ENCODE measurements at places on chromosomes 2 and 18.

DNA sequence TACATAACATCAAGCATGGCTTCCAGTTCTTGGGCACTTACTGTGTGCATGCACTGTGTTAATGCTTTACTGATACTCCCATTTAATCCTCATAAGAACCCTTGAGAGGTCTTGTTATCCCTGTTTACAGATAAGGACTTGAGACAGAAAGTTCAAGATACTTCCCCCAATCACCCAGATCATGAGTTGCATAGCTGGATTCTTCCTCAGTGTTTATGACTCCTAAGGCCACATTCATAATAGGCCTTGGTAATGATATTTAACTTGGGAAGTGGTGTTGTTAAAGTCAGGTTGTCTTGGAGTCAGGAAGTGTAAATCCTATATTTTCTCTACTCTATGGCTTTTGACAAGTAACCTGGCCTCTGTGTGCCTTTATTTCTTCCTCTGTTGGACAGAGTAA, 22.7 kb downstream of the NOSTRIN start:
- no peak for DNase-seq

DNA sequence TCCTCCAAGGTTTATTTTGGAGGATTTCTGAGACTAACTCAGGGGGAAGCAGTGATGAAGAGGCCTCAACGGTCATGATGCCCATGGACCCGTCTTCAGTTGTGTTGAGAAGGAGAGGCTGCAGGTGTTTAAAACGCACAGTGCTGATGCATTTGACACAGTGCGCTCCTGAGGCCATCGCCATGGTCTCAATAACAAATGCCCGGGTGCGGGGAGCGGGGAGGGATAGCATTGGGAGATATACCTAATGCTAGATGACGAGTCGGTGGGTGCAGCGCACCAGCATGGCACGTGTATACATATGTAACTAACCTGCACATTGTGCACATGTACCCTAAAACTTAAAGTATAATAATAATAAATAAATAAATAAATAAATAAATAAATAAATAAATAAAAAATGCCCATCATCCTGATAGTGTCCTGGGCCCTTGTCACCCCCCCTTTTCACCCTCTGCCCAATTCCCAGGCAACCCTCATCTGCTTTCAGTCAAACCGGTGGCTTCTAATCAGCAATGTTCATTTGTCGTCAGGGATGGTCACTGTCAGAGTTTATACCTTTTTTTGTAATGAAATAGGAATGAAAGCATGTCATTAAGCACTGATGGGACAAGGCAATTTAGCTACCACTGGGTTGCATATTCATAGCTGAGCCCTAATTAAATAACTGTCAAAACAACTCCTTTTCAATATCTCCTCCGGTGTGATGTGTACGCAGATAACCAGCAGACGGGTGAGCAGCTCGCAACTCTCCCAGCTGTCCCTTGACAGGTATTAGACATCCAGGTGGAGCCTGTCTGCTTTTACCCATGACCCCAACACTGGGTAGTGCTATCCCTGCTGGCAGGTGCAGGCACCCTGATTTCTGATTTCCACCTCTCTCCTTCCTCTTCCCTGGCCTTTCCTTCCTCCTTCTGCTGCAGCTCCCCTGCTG, 95.9 kb downstream of the KCNF1 start:
- DNase-seq: no peak

DNA sequence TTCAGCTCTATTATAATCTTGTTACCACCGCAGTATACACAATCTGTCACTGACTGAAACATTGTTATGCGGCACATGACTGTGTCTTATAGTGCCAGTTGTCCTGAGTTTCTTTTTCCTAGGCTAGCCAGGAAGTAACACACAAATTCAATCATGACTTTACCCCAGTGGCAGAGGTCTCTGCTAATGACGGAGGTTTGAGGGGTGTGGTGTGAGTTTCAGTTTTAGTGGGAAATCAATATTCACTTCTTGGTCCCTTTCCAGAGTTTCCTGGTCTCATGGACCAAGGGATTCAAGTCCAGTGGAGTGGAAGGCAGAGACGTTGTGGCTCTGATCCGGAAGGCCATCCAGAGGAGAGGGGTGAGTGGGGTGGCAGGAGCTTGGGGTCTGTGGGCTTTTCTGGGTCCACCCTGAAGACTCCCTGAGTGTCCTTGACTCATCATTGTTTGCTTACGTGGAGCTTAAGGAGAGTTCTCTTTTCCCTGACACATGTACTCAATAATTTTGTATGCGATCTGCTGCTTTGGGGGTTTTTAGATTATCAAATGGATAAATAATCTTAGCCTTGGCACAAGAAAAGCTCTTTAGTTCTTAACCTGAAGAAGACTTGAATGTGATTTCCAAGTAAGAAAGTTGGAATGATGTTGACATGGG, 39.2 kb downstream of the HK2 start:
- DNase-seq: no peak

DNA sequence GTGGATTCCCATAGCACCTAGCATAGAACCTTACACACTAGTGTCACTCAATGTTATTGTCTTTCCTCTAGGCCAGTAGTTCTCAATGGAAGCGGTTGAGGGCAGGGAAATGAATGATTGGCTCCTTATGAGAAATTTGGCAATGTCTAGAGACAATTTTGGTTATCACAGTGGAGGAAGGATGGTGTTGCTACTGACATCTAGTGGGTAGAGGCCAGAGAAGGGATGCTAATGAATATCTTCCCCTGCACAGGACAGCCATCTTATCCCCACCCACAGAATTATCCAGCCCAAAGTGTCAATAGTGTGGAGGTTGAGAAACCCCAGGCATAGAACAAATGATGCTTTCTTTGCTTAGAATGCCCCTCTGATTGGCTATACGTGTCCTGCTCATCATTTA, 15.8 kb downstream of the C18orf63 start:
- DNase-seq: peak; percentile 4

GRCh38 chr18:23805898-23806297, 116.6 kb downstream of the LAMA3 start:
- DNase-seq: no peak

DNA sequence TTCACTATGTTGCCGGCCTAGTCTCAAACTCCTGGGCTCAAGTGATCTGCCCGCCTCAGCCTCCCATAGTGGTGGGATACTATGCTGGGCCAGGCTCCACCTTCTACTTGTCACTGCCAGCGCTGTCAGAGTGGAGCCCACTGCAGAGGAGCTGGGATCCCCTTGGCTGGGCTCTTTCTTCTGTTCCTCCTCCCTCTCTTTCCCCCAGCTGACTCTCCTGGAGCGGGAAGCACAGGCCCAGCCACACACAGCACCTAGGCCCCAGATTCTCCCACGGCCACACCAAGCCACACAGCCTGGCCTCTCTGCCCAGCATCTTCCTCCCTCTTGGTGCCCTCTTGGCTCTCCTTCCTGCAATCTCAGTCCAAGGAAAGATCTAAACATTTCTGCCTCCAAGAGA, 3.7 kb upstream of the GAREM2 start:
- no peak for DNase-seq

- no peak for DNase-seq
Observed at GRCh38 chr2:67996772-67997527, 65.9 kb downstream of the C1D start.

GRCh38 chr2:195160963-195161362, 496.1 kb upstream of the SLC39A10 start:
- no peak for DNase-seq

GRCh38 chr2:208406474-208407451, at the start of gene PTH2R:
TSS of gene PTH2R (plus strand) at chr2:208406792. CDS start at chr2:208407044, 252 bp downstream.
- DNase-seq: peak; percentile 54

- no peak for DNase-seq
Observed at GRCh38 chr2:27231921-27232320, 14.8 kb downstream of the CAD start.

- no peak for DNase-seq
Observed at GRCh38 chr2:56580242-56580641, 396.5 kb downstream of the CCDC85A start.

GRCh38 chr2:215052810-215053209, 85.6 kb downstream of the ABCA12 start:
- DNase-seq: no peak

GRCh38 chr2:74755386-74755785, 78.5 kb upstream of the HK2 start:
- no peak for DNase-seq

DNA sequence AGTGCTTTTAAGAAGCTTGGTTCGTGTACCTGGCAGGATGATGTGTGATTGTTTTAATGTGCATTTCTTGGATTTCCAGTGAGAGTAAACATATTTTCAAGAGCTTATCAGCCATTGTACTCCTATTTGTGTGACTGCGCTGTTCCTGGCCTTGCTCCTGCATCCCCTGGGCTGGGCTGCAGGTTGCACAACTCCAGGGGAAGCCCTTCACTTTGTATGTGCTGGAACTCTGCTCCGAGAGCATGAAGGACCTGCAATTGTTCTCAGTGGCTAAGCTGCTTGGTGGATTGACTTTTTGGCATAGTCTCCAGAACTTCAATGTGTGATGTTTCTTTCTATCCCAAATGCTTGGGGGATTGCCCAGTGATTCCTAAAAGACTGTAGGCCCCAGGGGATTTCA, 18.8 kb downstream of the ATP6V1C2 start:
- no peak for DNase-seq

DNA sequence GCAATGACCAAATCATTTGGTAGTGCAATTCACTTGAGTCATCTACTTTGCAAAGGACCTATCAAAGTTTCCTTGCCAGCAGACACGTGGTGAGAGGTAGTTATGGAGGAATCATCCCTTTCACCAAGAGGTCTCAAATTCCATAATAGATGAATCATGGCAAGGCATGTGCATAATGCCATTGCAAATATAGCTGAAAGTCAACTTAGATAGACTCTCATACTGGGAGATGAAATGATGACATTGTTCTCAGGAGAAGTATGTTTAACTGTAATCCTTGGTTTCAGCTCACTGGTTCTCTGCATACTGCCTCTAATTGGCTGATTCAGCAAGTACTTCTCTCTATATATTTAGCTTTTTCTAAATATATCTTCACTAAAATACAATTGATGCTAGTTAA, 57.2 kb downstream of the CALCRL start:
- no peak for DNase-seq

GRCh38 chr2:219213026-219213415, 5.7 kb downstream of the ABCB6 start:
- no peak for DNase-seq

- DNase-seq: no peak
Observed at GRCh38 chr2:166891727-166892126, 3.4 kb downstream of the XIRP2 start.

DNA sequence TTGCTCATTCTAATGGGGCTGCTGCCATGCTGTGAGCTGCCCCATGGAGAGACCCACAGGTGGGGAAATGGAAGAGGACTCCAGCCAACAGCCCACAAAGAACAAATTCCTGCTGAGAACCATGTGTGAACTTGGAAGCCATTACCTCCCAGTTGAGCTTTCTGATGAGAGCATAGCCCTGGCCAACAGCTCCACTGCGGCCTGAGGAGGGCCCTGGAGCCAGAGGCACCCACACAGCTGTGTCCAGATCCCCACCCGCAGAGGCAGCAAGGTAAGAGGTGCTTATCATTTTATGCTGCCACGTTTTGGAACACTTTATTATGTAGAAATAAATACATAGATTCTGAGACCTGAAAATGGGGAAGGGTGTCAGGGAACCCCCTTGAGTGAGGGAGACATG, 44.2 kb upstream of the OTOS start:
- no peak for DNase-seq

- no peak for DNase-seq
Observed at GRCh38 chr2:77009307-77009706, 512.9 kb downstream of the LRRTM4 start.

DNA sequence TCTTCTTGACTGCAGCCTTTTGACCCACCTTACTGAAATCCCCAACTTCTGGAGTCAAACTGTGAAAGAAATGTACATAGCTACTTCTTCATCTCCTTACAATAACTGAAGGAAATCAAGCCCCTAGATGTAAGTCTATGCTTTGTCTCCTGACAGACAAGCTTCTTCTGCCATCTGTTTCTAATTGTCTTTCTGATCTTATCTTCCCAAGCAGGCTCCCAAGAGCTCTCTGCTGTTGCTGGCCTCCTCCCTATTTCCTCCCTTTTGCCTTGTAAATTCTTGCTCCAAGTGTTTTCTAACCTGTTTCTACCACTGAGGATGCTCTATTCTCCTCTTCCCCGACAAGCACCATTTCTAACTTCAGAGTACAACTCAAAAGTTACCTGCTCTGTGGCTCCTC, 77.4 kb upstream of the OSR1 start:
- no peak for DNase-seq

- DNase-seq: no peak
Observed at GRCh38 chr2:98477036-98477435, 32.4 kb downstream of the INPP4A start.

GRCh38 chr2:88865801-88866371, 174.4 kb downstream of the RPIA start:
- no peak for DNase-seq

DNA sequence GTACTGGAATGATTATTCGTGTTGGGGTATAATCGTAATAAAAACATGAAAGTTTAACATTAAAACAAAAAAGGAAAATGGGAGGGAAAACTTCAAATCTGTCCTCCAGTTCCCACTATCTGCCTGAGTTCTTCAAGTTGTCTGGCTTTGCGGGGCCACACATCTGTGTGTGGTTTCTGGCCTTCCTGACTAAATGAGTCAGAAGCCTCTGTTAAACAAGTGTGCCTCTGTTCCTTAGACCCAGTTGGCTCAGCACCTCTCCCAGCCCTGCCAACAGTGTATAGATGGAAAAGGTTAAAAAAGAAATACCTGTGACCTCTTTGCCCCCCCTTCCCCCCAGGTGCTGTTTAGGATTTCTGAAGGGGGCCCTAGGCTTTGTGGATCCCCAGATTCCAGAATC, 30.2 kb downstream of the XDH start:
- DNase-seq: no peak
